Motor neuron (in vitro differentiated cells): ENCODE measurements at places on chromosomes 16 and 17. TPM values are rescaled to one million over a fixed set of nuclear protein-coding genes. Genes with fewer than 3 reads are reported as not detected.

DNA sequence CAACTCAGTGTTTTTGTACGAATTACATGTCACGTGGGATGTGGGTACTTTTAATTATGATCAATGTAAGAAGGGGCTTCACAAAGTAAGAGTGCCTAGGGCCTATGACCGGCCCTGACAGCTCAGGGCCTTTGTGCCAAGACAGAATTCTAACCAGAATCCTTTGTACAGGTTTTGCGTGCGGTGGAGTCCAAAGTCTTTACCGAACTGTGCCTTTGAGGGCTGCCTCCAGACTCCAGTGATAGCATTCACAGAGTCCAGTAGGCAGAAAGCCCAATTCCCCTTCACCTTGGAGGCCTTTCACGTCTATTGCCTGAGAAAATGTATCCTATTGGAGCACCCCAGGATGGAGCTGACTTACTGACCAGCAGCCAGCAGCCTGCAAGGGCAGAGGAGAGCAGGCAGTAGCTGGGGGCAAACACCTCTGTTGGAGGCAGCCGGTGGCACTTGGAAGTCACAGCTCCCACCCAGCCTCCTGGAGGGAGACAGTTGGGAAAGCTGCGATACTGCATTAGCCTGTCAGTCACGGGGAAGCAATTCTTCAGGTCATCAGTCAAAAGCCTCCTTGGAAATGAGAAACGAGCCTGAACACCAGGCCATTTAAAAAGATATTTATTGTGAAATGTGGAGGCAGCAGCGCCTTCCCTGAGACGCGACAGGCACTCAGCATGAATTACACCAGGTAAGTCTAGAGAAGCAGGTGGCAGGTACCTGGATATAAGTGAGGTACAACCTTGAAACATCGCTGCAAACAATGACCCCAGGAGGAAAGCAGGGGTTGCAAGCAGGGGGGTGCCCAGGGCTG is 98.1 kb upstream of the CDYL2 start:
- ATAC-seq = no peak

- ATAC-seq = no peak
Observed at GRCh38 chr17:39196241-39196807, 1.1 kb downstream of the CACNB1 start.

GRCh38 chr16:55328611-55329569 is 4.9 kb downstream of the IRX6 start:
- ATAC-seq = no peak

DNA sequence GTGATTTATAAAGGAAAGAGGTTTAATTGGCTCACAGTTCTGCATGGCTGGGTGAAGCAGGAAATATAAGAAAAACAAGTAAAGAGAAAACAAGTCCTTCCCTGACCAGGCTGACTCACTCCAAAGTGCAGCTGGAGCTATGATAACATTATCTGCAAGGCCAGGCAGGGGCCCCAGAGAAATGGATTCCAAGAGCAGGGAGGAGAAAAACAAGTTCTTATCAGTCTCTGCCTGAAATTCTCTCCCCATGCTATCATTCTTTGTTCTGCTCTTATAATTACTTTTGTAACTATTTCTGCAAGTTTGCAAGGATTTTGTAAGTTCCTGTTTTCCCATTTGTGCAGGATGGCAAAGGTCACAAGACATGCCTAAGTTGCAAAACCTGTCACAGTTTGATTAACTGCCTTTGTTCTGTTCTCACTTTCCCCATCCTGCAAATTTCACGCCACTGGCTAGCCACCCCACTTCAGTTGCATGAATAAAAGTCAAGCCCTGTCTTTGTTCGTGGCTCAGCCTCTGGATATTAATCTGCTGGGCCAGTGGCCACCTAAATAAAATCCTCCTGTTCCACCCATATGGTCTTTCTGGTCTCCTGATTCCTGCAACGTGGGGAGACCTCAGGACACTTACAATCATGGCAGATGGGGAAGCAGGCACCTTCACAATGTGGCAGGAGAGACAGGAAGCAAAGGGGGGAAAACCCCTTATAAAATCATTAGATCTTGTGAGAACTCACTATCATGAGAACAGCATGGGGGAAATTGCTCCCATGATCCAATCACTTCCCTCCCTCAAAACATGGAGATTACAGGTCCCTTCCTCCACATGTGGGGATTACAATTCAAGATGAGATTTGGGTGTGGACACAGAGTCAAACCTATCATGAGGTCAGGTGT is 13.1 kb downstream of the ABCA9 start:
- no peak for ATAC-seq

GRCh38 chr16:55301385-55302008 is 22.5 kb upstream of the IRX6 start:
- no peak for ATAC-seq

DNA sequence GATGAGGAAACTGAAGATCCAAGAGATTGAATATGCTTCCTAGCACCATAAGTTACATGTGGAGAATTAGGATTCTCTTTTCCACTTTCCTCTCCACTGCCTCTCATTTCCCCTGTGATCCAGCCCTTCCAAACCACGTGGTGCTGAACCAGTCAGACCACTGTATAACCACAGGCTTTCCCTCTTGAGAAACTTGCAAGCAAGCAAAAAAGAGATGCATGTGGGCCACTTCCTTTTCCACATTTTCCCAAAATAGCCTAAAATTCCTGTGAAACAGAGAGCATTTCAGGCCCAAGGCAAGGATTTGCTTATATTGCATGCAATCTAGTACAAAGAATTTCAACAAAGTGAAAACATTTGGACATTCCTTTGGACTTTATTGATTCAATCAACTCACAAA is 59.3 kb upstream of the KSR1 start:
- ATAC-seq = no peak

DNA sequence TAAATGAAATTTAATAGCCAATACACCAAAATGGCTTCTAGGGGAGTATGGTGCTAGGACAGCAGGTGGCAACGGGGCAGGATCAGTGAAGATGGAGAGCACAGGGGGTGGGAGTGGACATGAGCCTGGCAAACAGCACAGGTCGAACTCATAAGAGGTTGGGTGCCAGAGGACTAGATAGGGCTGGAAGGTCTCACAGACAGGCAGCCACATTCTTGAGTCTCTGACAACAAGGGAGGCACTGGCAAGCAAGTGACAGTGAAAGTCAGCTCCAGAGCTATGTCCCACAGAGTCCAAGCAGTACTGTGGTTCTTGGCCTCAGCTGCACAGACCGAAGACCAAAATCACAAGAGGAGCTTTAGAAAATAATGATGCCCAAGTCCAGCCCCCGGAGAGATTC is 61.2 kb downstream of the USP31 start:
- ATAC-seq = no peak

DNA sequence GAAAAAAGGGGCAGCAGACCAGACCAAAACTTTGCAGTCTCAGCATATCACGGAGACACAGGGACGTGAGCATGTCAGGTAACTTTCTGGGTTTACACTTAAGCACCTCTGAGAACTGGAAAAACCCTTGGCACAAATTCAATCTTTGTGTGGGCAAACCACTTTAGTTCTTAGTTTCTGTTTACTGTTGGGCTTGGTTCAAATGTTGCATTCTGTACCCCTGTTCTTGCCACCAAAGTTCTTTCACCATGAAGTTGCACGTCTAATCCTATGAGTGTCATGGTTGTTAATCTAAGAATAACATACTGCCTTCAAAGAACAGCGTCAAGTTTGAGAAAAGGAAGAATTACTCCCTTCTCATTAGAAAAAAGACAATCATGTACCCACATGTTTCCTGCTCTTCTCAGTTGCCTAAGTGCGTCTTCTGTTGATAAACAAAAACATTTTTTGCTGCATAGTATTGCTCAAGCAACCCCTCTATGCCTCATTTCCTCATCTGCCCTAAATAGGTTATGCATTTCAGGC is 11.6 kb downstream of the KRT33A start:
- ATAC-seq = no peak

DNA sequence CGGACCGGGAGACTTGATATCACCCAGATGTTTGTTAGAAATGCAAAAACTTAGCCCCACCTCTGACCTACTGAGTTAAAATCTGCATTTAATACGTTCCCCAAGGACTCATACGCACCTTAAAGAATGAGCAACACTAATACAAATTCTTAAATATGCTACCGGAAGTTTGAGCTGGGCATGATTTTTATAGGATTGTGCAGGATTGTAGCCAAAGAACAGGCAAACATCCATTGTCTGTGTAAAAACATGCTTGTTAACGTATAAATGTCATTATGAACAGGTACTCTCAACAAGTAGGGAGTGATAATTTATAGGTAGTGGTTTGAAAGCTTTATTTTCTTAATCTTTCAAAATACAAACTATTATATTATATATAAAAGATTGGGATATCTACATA is 22.3 kb upstream of the COX10 start:
- ATAC-seq = no peak

- no peak for ATAC-seq
Observed at GRCh38 chr17:3552916-3553315, 4.7 kb downstream of the TRPV3 start.

- ATAC-seq = no peak
Observed at GRCh38 chr17:71257096-71257495, 863.7 kb upstream of the SOX9 start.

Gene TAC4
- total RNA-seq = 1.0 and 1.5 TPM in 2 replicates

Gene EFNB3
- 22.6 and 25.8 TPM in 2 replicates for total RNA-seq

DNA sequence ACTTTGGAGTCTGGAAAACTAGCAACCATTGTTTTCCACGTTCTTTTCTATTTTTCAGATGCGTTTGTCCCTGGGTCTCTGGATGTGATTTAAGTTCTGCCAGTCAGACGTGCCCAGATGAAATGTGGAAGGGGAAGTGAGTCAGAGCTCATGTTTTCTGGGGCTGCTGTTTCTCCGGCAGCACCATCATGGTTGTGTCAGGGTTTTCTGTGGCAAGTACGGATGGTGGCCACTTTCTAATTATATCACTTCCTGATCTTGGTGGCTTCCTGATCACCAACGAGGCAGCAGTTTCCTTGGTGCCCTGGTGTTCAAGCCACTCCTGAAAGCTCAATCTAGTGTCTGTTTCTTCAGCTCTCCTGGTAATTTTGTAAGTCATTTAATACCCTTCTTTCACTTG is 31.4 kb upstream of the PMFBP1 start:
- ATAC-seq = no peak

GRCh38 chr16:11611871-11612664 is 25.3 kb upstream of the LITAF start:
- ATAC-seq = no peak

DNA sequence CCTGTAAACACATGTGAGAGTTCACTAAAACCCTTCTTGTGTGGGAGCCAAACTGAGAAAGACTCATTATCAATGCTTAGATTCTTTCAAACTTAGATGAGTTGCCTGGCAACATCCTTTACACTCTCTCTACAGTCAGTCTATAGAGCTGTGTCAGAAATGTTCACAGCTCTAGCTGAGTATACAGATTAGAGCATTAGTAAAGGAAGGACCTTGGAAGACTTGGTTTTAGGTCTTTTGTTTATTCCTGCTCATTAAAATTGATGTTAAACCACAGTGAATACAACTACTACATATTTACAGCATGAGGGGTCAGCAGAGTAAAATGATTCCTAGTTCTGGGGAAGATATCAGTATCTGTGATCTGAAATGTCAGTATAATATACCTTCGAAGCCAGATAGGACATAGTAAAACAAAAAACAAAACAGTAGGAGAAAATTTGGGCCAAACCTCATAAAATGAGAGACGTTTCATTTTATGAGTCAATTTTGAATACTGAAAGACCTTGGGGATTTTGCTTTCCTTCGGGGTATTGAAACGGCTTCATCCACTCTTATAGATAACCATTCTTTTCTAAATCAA is 186.0 kb downstream of the TANC2 start:
- ATAC-seq = peak; percentile 96

GRCh38 chr16:87474017-87474416 is 18.8 kb downstream of the ZCCHC14 start:
- ATAC-seq = no peak

GRCh38 chr17:55663400-55663799 is 59.3 kb downstream of the TMEM100 start:
- ATAC-seq = no peak
